PC-3 (cell line): ENCODE measurements at places on chromosomes 13 and 19.

DNA sequence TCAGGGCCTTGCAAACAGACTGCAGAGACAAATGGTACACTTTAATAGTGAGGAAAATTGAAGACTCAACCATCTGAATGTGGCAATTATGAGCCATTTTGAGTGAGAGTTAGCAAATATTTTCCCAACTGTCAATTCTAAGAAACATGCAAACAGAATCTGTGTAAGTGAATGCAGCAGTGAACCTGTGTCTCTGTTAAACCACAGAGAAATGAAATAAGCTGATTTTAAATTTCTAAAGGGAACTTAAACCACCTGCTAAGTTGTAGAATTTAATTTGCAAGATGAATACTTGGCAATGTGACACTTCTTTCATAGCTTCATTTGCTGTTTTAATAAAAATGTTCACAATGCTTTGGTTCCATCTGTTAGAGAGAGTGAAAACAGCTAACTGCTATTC, 42.0 kb upstream of the TDRD3 start:
- no peak for DNase-seq

DNA sequence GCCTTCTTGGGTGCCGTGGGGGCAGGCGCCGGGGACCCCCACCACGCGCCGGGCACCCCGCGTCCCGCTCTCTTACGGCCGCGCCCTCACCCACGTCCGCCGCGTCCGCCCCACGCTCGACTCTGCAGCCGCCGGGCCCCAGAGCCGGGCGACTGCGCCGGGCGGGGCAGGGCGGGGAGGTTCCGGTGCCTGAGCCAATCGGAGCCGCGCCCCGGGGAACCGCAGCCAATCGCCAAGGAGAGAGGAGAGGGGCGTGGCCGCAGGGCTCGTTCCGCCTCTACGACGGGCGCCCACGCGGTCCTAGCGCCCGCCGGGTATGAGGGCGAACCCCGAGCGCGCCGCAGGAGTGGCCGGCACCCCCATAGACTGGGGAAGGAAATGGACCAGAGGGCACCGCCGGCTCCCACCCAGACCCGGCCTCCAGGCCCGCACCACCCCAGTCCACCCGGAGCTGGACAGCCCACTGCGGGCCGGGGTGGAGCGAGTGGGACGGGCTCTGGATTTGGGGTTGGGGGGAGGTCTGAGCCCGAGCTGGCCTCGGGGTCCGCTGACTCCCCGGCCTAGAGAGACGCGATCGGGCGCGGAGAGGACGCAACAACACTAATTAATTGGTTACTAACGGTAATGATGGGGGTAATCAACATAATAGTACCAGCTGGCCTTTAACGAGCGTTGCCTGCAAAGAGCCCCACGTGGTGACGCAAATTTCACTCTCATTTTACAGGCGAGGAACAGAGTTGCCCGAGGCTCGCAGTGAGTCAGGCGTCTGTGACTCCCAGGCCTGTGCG, at the start of gene MFSD12:
TSS of gene MFSD12 (minus strand) at position 126 of the 788 bp plus-strand sequence. CDS start 183 bp downstream, outside the sequence.
- DNase-seq: peak; percentile 89

- DNase-seq: no peak
Measured at GRCh38 chr19:44876930-44877535, 14.0 kb upstream of the TOMM40 start.

- DNase-seq: no peak
Measured at GRCh38 chr13:28796938-28797257, 23.2 kb upstream of the MTUS2 start.

GRCh38 chr19:46611776-46612175, 10.6 kb downstream of the CALM3 start:
- DNase-seq: no peak

DNA sequence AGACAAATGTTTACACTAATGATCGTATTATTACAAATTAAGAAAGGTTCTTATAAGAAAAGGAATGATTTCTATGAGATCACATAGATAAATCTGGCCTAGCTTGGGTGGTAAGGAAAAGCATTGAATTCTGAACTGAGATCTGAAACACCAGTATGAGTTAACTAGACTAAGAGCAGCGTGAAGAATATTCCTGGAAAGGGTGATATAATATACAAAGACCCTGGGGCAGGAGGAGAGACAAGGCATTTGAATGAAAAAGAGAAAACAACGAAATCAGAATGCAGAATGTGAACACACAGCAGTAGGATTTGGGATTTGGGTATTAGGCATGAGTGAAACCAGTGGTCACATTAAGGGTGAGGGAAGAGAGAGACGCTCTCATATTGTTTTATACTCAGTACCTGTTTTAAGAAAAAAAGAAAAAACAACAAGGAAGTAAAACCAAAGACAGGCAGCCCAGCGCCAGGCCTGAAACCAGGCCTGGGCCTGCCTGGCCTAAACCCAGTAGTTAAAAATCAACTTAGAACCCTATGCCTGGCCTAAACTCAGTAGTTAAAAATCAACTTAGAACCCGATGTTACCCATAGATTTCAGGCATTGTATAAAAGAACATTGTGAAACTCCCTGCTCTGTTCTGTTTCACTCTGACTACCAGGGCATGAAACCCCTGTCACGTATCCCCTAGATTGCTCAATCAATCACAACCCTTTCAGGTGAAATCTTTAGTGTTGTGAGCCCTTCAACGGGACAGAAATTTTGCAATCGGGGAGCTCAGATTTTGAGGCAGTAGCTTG, 287.1 kb downstream of the ITGBL1 start:
- DNase-seq: no peak

DNA sequence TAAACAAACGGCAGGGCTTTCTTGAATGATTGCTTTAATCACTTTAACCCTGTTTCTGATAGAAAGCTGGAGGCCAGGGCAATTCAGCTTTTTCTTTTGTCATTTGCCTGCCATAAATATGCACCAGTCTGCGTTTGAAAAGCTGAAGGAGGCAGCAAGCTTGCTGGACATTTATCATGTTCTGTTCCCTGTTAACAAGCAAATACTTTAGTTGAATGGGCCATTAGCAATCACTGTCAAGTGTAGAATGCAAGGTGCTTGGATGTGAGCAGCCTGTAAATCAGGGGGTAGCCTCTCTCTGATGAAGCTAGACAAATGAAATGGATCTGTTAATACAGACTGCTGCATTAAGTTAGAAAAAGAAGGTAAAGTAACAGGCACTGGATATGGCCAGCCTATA, 7.6 kb downstream of the EFNB2 start:
- no peak for DNase-seq

GRCh38 chr19:28652765-28653164, 560.2 kb downstream of the UQCRFS1 start:
- no peak for DNase-seq

GRCh38 chr13:33678906-33679657, 138.9 kb upstream of the RFC3 start:
- DNase-seq: peak; percentile 90

DNA sequence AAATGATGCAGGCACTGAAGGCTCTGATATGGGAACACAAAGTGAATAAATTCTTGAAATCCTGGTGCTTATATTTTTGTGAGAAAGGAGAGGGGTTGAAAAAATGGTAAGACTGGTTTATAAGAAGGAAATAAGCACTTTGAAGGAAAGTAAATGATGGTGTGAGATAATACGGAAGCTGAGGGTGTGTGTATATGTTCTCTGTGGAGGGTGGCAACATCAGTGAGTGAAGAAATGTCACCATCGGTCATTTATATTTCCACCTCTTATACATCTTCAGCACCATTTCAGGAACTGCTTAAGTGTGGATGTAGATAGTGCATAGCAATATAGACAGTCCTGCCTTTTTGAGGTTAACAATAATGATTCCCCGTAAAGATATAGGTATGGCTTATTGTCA, 17.5 kb downstream of the ZNF136 start:
- no peak for DNase-seq

DNA sequence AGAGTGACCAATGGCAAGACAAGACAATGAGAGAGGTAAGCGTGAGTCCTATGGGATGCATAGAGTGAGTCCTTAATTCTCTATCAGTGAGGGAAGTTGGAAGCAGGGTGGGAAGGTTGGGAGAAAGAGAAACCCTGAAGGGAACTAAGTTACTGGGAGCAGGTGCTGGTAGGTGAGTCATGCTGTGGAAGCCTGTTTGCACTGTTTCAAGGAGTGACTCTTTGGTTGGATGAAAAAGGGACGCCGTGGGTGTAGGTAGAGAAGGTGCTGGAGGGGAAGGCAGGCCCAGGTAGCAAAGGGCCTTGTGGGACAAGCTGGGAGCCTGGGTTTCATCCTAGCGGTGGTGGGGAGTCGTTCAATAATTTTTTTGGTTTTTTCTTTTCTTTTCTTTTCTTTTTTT, 21.9 kb downstream of the IGFL1 start:
- peak; percentile 22 for DNase-seq

- DNase-seq: peak; percentile 74
Measured at GRCh38 chr13:84400706-84401105, 518.4 kb upstream of the SLITRK1 start.

DNA sequence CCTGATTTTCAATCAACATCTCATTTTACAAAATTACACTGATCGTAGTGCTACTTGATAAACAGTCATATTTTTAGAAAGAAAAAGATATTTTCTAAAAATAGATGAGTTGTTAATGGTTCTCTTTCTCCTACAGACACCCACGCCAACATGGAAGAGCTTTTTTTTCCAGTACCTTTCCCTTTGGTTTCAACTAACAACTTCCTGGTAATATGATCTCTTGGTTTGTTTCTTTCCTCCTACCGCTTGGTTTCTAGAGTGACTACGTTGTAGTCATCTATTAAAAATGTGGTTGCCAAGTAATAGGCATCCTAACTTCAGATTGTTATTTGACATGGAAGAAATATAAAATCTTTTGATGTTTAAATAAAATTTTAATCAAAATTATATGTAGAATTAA, 189.0 kb downstream of the LACC1 start:
- peak; percentile 82 for DNase-seq

- no peak for DNase-seq
Measured at GRCh38 chr19:11023710-11024109, 62.9 kb downstream of the SMARCA4 start.

DNA sequence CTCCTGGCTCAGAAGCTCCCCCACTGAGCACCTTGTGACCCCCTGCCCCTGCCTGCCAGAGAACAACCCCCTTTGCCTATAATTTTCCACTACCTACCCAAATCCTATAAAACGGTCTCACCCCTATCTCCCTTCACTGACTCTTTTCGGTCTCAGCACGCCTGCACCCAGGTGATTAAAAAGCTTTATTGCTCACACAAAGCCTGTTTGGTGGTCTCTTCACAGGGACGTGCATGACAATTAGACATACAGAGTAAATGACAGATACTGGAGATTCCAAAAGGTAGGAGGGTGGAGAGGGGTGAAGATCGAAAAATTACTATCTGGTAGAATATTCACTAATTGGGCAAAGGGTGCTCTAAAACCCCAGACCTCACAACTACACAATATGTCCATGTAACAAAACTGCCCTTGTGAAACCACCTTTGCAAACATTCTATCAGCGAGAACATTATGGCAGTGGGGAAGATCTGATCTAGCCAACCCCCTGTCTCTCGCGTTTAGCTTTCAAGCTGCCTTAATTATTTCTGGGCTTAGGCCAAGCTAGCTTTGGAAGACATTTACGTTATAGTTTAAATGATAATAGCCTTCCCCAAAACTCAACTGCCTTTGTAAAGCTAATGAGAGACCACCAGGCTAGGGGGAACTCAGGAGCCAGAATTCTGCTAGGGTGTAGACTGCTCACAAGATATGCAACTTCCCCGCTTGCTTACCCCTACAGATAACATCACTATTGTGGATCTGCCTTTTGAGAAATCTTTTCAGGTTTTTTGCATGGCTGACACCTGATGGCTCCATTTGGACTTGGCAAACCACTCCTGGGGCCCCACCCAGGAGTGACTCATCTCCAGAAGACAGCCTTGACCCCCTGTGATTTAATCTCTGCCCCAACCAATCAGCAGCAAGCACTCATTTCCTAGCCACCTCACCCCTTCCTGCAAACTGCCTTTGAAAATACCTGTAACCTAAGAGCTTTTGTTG, 1534.0 kb upstream of the SPRY2 start:
- peak; percentile 38 for DNase-seq

DNA sequence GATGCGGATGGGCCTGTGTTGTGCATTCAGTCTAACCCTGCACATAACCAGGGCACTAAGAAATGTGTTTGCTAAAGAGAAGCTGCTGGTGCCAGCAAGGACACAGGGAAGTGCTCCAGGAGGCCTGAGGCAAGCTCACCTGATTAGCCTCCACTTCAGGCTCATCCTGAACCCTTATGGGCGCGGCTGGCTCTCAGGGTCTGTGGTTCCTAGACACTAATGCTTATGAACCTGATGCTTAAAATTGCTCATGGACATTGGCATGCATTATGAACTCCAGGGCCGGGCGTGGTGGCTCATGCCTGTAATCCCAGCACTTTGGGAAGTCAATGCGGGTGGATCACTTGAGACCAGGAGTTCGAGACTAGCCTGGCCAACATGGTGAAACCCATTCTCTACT, 34.3 kb downstream of the SERP2 start:
- DNase-seq: peak; percentile 51

DNA sequence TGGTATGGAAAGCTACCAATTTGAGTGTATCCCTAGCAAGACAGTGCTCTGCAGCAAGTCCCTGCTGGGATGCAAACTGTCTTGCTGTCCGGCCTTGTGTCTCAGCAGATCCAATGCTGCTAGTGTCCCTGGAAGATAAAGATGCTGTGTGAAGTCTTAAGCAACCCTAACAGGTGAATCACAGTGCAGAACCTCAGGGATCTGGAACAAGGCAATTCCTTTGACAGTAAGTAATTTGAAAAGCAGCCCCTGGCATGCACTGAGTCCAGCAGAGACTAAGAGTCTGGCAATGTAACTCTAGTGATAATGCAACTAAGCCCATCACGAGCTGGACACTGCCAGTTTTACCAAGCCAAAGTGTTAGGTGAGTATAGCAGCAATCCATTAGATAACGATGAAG, 1.7 kb upstream of the UCHL3 start:
- DNase-seq: no peak

- DNase-seq: no peak
Measured at GRCh38 chr13:97460004-97460775, 26.2 kb downstream of the RAP2A start.

- DNase-seq: no peak
Measured at GRCh38 chr13:50690006-50690405, 153.5 kb downstream of the DLEU7 start.

DNA sequence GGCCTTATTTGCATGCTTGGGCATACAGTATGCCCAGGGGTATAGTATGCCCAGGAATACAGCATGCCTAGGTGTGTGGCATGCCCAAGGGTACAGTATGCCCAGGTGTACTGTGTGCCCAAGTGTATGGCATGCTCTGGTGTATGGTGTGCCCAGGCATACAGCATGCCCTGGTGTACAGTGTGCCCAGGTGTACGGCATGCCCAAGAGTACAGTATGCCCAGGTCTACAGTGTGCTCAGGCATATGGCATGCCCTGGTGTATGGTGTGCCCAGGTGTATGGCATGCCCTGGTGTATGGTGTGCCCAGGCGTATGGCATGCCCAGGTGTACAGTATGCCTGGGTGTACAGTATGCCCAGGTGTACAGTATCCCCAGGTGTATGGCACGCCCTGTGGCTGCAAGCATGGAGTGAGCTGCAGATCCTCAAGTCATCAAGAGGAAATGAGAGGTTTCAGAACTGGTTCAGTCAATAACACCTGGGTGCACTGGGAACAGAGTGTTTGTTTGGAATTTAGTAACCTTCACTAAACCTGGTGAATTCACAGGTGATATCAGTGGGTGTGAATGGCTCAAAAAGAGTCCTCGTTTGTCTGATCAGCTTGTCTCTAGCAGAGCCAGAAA, 7.8 kb upstream of the C13orf42 start:
- no peak for DNase-seq

GRCh38 chr13:112891477-112892401, 77.3 kb upstream of the MCF2L start:
- DNase-seq: no peak

GRCh38 chr19:1592024-1592754, 476 bp downstream of the MBD3 start:
- DNase-seq: peak; percentile 81
